AG09319 (cell line): ENCODE measurements at places on chromosomes 5 and 9.

DNA sequence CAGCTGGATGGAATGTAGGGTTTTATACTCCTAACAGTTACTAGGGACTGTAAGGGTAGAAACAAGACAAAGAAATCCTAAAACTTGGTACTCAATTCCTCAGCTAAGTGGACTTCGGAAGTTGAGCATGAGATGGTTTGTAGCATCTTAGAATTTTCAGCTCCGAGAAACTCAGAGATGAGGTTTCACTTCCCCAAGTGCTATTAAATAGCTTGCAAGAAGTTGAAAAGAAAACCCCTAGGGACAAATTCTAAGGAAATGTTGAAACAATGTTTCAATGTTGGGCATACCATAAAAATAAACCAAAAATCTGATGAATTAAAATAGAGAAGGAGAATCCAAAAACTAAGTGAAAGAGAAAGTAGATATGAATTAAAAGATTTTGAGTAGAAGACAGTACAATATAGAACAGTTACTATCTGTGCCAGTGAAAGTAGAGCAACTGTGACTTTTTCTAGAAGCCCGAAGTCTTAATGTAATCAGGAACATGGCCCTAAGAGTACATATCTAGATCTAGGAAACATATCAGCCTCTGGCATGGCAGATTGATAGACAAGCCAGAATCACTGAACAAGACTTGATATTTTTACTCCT lies 308.6 kb upstream of the RGMB start:
- DNase-seq, result no peak

- no peak for DNase-seq
Observed at GRCh38 chr9:88942411-88942810, 48.9 kb upstream of the S1PR3 start.

DNA sequence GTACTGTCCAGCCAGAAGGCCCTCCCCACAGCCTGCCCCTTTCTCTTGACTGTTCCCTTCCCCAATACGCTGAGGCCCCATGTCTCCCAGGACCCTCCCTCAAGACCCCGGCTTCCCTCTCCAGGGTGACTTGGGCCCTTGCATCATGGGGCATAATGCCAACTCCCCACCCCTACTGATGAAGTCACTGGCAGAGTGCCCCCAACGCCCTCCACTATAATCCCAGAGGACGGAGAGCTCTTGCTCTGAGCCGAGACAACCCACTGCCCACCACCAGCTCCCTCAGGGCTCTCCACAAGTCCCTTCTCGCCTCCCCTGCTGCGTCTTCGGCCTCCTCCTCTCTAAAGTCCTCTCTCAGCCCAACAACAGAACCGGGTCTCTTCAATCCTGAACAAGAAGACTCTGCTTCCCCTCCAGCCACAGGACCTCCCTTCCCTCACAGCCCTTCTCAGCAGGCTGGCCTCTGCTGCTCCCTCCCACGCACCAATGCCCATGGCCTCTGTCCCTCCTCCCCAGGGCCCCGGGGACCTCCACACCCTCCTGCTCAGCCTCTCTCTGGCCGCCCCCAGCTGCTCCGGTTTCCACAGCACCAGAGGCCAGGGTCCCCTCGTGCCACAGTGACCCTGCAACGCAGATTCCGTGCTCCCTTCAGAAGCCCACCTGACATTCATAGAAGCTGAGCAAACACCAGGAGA lies 47.6 kb downstream of the ADAMTS2 start:
- DNase-seq, result no peak

DNA sequence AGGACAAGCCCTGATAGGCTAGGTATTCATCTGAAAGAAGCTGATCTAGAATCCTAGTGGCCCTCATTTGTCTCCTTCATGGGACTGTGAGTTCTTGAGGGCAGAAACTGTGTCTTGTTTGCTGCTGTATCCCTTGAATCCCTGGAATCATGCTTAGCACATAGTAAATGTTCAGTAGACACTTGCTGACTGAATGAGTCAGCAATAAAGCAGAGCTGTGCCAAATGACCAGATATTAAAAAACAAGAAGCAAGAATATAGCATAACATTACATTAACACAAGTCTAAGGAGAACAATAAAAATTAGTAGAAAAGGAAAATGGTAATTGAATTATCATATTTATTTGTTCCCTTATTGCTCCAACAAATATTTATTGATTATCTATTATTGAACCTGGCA lies 420.5 kb downstream of the ZSWIM6 start:
- DNase-seq, result no peak

GRCh38 chr5:39108987-39109386 lies 34.8 kb upstream of the RICTOR start:
- no peak for DNase-seq

- DNase-seq, result no peak
Observed at GRCh38 chr5:139744471-139745131, 51.0 kb upstream of the PSD2 start.

- DNase-seq, result no peak
Observed at GRCh38 chr5:135425641-135426040, 21.5 kb downstream of the DCANP1 start.

DNA sequence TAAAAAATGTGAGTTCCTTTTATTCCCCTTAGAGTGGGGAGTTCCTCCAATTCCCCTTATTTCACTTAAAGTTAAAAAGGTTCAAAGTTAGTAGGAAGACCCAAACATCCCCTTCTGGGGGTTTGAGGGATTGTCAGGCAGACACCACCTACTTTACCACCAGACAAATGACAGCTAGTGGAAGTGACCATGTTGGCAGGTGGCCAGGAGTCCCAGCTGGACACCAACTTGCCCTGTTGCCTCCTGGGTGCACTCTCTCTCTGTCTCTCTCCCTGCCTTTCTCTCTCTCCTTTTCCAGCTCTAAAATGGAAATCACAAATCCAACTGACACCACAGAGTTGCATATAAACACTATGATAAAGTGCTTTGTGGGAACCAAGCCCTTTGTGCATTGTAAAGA lies 307.7 kb upstream of the TLE4 start:
- no peak for DNase-seq

GRCh38 chr5:143154510-143155370 lies 248.7 kb downstream of the NR3C1 start:
- no peak for DNase-seq

DNA sequence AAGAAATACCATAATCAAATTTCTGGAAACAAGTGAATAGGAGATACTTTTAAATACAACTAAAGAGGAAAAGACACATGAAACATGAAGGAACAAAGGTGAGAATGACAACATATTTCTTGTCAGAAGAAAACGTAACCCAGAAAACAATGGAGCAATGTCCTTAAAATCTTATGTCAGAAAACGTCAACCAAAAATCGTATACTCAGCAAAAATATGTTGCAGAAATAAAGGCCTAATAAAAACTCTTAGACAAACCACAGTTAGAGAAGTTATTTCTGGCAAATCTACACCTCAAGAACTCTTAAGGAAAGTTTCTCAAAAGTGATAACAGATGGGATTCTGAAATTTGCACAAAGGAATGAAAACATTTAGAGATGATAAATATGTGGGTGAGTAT lies 66.3 kb upstream of the FBXL7 start:
- no peak for DNase-seq

DNA sequence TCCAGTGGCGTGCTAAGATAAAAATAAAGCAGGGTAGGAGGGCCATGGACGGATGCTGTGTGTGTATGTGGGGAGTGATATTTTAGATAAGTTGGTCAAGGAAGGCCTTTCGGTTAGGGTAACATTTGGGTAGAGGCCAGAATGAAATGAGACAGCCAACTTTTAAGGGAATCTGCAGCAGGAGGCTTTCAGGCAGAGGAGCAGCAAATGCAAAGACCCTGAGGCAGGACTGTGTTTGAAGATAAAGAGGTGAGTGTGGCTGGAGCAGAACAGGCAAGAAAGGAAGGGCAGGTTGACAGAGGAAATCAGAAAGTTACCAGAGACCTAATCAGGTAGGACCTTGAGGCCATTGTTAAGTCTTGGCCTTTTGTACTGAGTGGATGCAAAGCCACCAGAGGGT lies 106.2 kb downstream of the MAST4 start:
- no peak for DNase-seq

- DNase-seq, result no peak
Observed at GRCh38 chr9:134307674-134308638, 18.3 kb upstream of the RXRA start.

DNA sequence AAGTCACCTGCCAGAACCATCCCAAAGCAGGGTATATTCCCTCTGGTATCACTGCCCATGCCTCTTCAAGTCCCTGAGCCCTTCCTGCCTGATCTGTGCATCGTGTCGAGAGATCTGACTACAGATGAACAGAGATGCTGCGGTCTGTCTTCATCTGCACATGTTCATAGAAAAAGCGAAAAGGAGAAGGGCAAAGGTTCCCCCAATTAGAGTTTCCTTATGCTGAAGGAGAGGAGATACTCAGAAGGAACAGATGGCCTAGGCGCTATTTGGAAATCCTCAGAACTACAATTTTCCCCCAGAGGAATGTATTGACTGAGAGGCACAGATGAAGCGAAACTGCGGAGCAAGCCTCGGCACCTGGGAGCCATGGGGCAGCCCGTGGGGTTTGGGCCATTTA lies 170.9 kb downstream of the SEC61B start:
- DNase-seq, result no peak

GRCh38 chr5:169116961-169117461 lies 183.9 kb downstream of the SLIT3 start:
- DNase-seq, result no peak

DNA sequence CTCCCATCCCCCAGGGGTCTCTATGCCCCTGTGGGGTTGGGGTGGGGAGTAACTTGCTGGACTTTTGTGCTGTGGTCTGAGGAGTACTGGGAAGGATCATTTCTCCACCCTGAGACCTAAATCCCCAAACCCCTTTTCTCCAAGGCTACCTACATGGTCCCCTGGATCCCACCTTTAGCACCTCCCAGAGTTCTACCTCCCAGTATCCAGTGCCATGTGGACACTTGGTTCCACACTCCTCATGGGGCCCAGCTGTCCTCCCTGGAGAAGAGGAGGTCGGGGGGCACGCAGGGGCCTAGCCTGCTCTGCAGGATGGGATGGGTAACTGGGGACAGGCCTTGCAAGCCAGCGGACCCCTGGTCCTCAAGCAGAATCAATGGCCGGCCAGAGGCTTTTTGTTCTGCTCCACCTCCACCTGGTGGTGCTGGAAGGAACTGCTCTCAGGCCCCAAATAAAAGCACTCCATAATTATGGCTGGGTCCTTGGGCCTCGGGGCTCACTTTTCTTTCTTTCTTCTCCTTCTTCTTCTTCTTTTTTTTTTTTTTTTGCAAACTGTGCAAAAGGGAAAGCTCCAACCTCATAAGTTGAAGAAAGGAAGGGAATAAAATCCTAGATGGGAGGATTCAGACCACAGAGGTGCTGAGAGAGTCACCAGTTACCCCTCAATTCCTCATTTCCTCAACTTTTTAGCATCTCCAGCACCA lies 68.4 kb downstream of the PSD2 start:
- peak; percentile 19 for DNase-seq

GRCh38 chr5:60490597-60491166 lies 209.3 kb downstream of the DEPDC1B start:
- no peak for DNase-seq
